ENCODE measurements at places on chromosomes 4 and X. TPM values are rescaled to one million over a fixed set of nuclear protein-coding genes. Genes with fewer than 3 reads are reported as not detected.

GRCh38 chr4:53040851-53041250 is 178.7 kb downstream of the RASL11B start:
- DNase-seq: no peak

DNA sequence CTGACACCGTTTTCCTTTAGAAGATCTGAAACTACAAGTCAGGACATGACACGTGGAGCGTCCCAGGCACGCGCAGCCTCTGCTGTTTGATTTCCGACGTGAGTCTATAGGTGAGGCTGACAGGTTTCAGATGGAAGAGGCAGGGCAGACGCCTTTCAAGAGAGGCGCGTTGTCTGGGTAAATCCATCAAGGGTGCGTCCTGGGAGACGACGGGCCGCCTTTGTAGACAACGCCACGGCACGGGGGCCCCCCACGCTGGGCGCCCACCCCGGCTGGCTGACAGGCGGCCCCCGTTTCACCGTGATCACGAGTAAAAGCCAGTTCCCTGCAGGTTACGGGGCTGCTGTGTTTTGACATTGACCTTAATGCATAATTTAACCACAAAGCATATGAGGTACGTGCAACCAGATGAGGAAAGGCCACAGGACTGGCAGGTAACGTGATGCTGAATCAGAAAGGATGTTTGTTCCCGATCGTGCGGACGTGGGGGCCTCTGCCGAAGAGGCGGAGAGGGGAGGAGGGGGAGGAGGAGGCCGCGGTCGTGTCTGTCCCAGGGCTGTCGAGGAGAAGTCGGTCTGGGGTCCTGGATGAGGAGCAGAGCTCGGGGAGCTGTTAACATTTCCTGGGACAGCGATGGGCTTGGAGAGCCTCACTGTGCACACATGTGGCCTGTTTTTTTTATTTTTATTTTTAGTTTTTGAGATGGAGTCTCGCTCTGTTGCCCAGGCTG is 51.1 kb upstream of the PPP2R3B start:
- DNase-seq: no peak

GRCh38 chr4:7799306-7799705 is 140.4 kb downstream of the AFAP1 start:
- DNase-seq: no peak

DNA sequence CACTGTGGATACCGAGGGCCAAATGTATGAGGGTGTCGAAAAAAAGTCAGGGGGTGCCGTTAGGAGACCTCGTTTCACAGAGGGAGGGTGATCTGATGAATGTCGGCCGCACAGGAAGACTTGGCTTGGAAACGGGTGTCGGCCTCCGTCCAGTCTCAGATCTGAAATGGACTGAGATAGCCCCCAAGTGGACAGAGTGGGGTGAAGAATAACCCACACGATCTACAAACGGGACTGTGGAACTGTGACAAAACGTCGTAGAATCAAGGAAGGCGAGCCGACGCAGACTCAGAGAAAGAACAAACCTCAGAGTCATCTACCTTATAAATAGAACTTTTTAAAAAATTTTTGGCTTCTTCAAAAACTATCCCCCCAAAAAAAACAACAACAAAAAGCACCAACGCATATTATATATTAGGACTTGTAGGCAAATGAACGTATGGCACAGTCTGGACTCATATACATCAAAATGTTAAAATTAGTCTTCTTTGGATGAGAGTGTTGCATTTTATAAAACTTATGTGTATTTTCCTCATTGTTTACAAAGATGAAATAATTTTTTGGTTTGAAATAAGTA is 63.8 kb upstream of the IRF2 start:
- peak; percentile 84 for DNase-seq

LINC00632 gene
- under 0.01 TPM for total RNA-seq

DNA sequence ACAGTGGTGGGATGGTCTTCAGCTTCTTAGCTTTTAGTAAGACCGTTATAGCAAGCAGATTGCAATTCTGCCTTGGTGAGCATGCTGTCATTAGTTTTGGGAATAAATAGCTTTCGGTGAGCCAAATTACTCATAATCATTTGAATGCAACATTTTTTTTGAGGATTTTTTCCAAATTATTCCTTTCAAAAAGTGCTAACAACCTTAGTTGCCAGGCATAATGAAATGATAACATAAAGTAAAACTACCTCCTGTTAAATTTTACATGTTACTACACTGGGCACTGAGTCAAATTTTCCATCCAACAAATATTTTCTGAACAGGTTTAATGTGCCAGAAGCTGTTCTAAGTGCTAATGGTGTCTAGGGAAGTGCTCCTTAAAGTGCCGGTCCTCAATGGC is 15.8 kb upstream of the NPFFR2 start:
- no peak for DNase-seq

SLC34A2 gene
- total RNA-seq: 102 TPM

All from renal cortical epithelial cell (primary cell).